ENCODE measurements at places on chromosomes 2 and 18.

DNA sequence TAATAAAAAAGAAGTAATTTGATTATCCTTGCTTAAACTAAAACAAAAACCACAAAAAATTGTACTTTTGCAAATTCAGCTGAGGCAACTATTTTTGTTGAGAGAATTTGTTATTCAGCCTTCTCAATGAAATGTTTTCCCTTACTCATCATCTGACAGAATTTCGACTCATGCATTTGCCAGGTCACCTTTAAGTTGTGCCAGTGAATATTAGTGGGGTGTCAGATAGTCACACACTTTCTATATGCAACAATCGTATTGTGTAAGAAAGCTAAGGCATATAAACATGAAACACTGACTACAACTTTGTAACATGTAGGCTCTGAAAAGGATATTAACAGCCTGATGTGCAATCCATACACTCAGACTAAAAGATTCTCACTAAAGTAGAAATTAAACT is 1653.1 kb upstream of the SLC39A10 start:
- DNase-seq: no peak

DNA sequence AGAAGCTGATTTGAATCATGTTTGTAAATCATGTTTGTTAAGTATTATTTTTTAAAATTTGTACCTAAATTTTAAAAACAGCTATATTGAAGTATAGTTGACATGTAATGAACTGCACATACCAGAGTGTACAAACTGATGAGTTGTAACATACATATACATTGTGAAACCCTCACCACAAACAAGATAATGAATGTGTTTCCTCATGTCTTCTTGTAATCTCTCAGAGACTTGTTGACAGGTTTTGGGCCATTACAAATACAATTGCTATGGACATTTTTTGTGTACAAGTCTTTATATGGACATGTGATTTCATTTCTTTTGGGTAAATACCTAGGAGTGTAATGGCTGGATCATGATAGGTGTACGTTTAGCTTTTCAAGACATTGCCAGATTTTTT is 21.5 kb downstream of the WDR43 start:
- no peak for DNase-seq

- DNase-seq: no peak
Observed at GRCh38 chr2:191565647-191566198, 112.2 kb upstream of the NABP1 start.

DNA sequence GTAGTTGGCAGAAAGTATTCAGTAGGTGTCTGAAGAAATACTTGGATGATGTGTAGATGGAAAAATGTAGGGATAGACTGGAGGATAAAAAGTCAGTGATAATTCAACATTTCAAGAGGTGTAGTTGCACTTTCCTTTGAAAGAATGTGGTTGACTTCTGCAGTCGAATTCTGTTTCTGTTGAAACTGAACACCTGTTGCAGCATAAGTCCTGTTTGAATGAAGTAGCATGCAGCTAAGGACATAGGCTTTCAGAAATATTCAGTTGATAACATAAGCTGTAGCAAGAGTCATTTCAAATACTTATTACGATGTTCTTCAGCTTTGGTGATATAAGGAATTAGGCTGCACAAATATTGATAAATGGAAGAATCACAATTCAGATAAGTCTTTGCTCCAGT is 337.9 kb upstream of the LRRTM1 start:
- no peak for DNase-seq

- no peak for DNase-seq
Observed at GRCh38 chr18:80200932-80201672, 46.2 kb downstream of the PARD6G start.

DNA sequence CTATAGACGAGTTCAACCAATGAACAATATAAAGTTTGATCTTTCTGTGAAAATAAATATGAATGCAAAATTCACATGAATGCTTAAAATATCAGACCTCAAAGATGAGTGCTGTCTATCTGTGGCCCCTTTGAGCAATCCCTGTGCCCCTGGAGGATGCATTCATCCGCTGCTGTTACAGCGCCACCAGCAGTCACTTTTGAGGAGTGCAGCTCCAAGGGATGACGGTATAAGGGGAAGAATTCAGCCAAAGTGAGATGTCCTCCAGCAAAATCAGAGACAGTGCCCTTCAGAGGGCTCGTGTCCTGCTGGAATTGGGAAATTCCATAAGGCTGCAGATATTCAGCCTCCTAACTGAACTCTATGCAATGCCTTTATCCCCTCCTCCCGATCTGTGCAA is 12.0 kb upstream of the CHRNA1 start:
- DNase-seq: no peak

- DNase-seq: no peak
Observed at GRCh38 chr2:1717113-1717512, 27.2 kb downstream of the PXDN start.

DNA sequence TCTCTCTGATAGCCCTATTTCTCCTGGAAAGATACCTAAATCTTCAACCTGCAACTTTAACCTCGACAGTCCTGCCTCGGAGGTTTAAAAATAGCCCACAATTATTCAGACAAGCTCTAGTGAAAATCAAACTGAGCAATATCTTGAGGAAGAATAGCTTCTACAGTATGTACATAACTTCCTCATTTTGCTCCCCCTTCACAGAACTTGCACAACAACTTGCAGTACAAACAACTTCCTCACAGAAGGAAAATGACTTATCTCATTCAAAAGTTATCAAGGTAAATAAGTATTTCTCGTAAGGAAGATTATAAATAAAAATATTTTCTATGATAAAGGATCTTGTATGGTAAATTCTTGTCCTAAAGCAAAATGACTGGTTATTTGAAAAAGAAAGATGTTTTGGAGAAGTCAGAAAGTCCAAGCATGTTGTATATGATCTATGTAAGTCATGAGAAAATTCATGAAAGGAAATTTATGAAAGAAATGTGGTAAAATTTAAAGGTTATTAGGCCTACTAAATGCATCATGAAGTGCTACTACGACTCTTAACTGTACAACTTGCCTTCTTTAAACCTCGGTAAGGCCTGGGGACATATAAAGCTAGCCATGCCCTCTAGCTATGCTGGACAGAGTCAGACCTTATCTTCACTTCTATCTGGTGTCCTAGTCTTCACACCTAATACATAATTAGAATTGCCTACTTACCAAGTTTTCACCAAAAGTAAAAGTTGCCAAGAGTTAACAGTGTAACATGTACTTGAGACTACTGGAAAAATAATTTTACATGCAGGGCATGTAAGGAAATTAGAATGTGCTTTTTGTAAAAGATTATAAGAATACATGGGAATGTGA is 394.5 kb downstream of the DLGAP1 start:
- DNase-seq: no peak

DNA sequence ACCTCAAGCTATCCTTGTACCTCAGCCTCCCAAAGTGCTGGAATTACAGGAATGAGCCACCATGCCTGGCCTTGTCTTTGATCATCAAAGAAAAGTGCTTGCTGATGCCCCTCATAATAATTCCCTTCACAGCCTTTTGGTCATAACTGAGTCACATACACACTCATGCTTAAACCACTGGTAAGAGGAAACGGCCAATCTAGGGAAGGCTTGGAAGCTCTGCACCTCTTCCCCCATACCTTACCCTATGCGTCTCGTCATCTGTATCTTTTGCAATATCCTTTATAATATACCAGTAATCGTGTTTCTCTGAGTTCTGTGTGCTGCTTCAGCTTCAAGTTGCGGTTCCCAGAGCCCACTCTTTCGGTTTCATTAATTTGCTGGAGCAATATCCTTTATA is 4.8 kb upstream of the RNF138 start:
- DNase-seq: no peak

DNA sequence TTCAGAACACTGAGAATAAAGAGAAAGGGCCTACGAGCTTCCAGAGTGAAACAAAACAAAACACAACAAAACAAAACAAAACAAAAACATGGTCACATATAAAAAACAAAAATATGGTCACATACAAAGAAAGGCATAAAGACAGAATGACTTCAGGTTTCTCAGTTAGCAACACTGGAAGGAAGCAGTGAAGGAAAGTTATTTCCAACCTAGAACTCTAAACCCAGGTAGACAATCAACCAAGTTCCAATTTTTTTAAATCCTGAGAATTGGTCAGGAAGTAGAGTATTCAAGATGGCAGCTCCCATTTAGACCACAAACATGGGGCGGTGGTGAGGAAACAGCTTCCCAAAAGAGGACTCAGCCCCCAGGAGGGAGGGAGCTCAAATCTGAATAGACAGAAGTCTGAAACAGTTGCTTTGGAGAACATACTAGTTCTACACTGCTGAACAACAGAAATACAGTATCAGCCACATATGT is 9.1 kb downstream of the DRC1 start:
- DNase-seq: no peak

GRCh38 chr2:101704046-101704466 is 6.5 kb downstream of the MAP4K4 start:
- DNase-seq: no peak

- no peak for DNase-seq
Observed at GRCh38 chr2:234329202-234329960, 167.5 kb downstream of the ARL4C start.

DNA sequence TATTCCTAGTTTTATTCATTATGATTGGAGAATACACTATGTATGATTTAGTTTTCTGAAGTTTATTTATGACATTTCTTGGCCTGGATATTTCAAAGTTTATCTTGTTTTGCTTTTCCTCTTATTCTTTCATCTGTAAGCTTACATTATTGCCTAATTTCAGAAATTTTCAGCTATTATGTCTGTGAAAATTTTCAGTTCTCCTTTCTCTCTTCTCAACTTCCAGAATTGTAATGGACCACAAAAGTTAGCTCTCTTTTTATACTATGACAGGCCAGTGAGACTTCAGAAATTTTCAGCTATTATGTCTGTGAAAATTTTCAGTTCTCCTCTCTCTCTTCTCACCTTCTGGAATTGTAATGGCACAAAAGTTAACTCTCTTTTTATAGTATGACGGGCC is 97.2 kb upstream of the SCN7A start:
- no peak for DNase-seq

DNA sequence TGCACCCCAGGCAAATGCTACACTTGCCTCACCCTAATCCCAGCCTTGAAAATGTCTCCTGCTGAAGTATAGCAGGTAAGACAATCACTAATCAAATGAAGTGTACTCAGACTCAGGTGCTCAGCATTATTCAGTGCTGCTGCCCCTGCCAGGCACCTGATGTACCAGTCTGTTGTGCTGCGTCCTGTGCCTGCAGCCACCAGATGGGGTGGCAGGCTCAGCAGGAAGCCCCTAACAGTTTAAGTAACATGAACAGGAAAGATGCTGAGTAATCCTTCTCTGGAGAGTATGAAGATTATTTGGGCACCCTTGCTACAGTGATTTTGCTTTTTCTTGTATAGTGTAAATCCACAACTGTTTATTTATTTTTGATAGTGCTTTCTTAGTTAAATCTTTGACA is 69.1 kb downstream of the TACR1 start:
- DNase-seq: no peak

- no peak for DNase-seq
Observed at GRCh38 chr2:121398853-121399252, 113.9 kb upstream of the TFCP2L1 start.

- no peak for DNase-seq
Observed at GRCh38 chr2:120860579-120860922, 124.9 kb downstream of the GLI2 start.

DNA sequence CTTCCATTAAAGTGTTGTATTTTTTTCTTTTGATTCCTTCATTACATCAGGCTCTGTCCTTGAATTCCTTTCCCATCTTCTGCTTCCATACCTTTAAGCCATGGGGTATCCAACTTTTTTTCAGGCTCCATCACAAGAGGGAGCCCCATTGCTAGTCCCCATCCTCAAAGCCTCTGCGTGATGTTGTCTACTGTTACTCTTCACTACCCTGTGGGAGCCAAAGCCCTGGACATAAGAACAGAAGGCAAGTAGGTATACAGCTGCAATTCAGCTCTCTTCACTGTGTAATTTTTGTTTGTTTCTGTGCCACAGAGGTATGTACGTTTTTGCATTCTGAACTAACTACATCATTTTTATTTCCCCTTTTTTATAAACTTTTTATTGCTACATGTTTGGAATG is 36.6 kb upstream of the CCNYL1 start:
- no peak for DNase-seq

DNA sequence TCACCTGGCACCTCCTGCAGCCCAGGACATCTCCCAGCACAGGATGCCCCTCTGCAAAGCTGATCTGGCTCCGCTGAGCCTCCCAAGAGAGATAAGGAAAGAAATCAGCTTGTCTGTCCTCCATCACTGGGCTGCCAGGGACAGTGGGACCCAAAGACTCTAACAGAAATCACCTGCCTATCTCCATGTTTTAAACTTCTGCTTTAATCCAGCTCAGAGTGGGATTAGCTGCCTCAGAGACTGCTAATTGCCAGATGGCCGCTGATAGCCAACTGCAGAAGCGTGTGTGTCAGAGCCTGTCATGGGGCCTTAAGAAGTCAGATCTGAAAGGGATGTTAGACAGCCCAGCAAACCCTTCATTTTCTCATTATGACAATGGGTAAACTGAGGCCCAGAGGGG is 389.4 kb upstream of the KLHL29 start:
- no peak for DNase-seq

- no peak for DNase-seq
Observed at GRCh38 chr2:230124757-230125431, 56.2 kb upstream of the SLC16A14 start.

GRCh38 chr2:75894170-75894569 is 183.5 kb upstream of the GCFC2 start:
- DNase-seq: no peak

DNA sequence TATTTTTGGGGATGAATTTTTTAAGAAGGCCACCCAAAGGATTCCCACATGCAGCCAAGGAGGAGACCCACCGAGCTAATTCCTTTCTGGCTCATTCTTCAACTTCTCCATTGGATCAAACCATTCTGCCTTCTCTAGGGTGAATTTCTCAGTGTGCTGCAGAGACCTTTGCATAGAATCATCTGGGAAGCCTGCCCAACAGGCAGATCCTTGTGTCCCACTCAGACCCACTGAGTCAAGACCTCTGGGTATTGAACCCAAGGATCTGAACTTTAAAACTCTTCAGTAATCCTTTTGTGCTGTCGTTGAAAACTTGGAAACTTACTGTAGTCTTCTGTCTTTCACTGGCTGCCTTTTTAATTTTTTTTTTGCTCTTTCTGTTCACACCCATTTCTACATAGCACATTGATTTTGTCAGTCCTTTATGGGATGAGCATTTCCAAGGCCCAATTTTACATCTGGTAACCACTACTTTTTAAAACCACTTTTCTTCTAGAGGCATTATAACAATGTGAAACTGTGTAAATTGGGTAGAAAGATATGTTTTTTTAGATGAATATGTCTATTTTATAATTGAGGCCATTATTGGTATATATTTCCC is 120.2 kb downstream of the TSN start:
- no peak for DNase-seq

- DNase-seq: no peak
Observed at GRCh38 chr2:11102956-11103860, 52.1 kb upstream of the SLC66A3 start.

DNA sequence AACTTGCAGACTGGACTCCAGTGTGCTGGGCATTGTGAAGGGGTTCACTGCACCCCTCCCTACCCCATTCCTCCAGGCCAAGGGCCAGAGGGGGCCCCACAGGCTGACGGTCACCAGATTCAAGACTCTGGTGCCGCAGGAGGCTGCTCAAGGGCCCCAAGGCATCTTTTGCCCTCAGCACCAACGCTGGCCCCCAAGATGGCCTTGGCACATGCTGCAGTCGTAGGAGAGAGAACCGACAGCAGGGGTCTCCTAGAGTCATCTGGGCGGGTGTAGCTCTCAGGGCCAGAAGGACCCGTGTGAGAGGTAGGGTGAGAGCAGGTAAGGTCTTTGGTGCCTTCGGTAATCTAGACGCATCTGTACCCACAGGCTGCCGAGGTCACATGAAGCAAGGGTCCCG is 18.7 kb upstream of the ODC1 start:
- no peak for DNase-seq

Measured in nephron progenitor cell (in vitro differentiated cells).